Fibroblast of mammary gland (primary cell): ENCODE measurements at places on chromosomes 7 and 10.

- peak; percentile 32 for DNase-seq
These were observed 72.9 kb downstream of the GNAI1 start for GRCh38 chr7:80207501-80207900.

DNA sequence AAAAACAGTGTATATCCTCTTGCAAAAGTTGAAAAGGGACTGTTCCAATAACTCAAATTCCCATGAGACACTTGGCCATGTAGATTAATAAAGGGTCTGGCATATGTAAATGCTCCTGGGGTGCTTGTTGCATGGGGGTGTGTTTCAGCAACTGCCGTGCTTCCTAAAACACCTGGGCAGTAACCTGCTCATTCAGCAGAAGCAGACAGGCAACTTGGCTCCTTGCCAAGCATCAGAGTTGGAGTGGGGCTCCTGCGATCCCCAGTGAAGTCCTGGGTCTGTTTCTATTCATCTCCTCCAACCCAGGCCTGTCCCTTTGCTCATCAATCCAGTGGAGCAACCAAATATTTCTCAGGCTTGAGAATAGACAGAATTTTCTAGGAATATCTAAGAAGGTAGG is 42.2 kb upstream of the ADAM12 start:
- no peak for DNase-seq

DNA sequence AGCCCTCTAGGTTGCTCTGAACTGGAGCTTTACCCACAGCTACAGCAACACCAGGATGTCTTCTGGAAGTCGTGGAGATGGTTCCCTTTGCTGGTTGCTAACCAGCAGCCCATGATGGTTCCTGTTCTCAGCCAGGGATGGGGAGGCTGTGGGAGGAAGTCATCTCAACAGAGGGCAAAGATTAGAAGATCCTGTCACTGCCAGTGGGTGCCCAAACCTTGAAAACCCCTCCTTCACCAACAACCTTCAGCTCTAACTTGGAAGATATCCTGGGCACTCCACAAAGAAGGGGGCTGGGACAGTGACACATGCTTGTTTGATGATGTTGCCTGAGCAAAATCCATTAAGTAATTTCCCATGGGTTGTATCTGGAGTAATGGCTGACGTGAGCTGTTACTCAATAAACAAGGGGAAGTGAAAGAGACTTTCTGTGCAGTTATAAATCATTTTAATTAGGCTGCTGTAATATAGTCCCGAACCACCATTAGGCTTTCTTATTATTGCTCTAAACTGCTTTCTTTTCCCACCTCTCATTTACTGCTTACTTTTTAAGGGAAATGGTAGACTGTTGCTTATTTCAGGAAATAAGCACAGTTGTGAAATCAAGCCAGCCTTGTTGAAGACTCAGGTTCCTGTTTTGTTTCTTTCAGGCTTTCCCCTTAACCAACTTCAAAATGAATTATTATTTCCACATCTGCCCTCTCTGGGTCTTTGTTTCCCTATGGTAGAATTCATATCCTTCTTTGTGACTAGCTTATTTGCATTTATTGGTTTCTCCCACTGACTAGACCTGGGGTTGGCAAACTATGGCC is 124.8 kb downstream of the PPP1R17 start:
- peak; percentile 79 for DNase-seq

DNA sequence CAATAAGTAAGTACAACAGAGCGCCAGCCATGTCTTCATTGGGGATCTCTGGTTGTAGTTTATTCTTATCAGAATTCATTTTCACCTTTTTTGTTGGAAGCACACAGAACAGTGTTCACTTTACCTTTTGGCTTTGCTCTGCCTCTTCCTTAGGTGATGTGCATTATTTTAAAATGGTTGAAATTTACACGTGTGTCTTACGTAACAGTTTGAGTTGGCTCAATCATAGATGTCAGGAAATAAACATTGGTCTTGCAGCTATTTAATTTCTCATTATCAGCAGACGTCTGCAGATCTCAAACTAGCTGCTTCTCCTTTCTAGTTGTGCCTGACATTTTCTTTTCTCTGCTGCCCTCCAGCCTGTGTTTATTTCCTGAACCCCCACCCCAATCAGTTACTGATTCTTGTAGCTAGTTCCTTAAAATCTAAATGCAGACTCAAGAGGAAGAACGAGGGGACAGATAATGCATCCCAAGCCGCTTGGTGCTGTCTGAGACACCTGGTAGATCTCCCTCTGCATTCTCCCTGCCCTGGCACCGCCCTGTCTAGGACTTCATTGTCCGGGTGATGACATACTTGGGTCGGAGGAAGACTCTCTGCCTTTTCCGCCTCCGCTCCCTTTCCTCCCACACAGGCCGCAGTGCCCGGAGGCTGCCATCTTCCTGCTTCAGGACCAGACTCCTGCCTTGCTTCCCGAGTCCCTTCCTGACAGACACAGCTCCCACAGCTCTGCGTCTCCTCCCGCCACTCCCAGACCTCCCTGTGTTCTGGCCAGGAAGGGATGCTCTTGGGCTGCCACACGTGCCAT is 108.2 kb downstream of the ANKRD61 start:
- DNase-seq, result no peak

DNA sequence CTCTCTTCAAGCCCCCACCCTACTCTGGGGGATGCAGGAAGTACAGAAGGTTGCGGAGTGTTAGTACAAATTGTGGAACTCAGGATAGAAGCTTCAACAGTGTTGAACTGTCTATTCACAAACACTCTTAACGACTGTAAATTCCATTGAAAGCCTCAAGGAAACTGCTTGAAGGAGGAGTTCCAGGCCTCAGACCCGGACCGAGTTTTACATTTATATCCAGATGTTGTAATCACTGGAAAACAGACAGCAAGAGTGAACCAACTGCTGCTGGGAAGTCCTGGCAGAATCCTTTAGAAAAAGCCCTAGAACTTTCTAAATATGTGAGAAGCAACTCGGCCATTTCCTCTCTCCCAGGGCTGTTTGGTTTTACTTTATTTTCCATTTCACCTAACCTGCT is 84.1 kb upstream of the LRRC18 start:
- peak; percentile 10 for DNase-seq

- peak; percentile 93 for DNase-seq
These were observed 3.2 kb downstream of the MAFK start for GRCh38 chr7:1533547-1534329.

DNA sequence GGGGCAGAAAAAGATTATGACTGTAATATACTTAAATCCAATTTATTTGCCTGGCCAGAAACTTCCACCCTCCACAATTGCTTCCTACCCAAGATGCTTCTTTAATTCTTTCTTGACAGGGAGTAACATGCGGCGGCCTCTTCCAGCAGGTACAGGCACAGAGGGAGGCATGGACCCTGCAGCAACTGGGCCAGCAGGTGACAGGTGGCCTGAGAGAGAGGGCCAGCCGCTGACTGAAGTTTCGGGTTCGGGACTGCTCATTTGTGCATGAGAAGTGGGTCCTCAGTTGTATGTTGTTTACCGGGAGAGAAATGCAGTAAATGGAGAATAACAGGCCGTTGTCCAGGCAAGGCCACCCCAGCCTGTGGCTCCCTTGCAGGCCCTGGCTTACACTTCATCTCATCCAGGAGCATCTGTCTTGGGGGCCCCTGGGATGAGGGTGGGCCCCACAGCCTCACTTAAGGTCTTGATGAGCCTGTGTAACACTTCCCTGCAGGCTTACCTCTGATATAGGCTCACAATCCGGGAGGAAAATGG is 72.5 kb downstream of the C10orf143 start:
- no peak for DNase-seq
